Natural killer cell (primary cell): ENCODE measurements at places on chromosomes 2 and 18.
A peak's percentile ranks its signal among the peaks of the same experiment; 100 is the strongest.

DNA sequence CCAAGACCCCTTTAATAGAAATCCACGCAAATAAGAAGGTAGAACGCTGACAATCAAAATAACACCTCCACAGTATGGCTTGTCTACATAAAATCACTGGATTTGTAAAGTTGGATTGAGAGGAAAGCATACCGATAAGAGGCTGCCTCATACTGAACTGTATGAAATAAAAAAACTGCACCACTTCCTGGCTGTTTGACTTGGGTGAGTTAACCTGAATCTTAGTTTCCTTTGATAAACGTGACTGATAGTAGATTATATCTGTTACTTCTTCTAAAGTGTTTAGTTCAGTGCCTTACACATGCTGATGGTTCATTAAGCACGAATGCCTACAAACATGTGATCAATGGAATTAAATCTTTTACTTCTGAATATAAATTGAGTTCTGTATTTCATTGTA lies 140.4 kb upstream of the RNF152 start:
- DNase-seq = no peak

- DNase-seq = no peak
Measured at GRCh38 chr2:147165697-147166382, 679.0 kb upstream of the ACVR2A start.

DNA sequence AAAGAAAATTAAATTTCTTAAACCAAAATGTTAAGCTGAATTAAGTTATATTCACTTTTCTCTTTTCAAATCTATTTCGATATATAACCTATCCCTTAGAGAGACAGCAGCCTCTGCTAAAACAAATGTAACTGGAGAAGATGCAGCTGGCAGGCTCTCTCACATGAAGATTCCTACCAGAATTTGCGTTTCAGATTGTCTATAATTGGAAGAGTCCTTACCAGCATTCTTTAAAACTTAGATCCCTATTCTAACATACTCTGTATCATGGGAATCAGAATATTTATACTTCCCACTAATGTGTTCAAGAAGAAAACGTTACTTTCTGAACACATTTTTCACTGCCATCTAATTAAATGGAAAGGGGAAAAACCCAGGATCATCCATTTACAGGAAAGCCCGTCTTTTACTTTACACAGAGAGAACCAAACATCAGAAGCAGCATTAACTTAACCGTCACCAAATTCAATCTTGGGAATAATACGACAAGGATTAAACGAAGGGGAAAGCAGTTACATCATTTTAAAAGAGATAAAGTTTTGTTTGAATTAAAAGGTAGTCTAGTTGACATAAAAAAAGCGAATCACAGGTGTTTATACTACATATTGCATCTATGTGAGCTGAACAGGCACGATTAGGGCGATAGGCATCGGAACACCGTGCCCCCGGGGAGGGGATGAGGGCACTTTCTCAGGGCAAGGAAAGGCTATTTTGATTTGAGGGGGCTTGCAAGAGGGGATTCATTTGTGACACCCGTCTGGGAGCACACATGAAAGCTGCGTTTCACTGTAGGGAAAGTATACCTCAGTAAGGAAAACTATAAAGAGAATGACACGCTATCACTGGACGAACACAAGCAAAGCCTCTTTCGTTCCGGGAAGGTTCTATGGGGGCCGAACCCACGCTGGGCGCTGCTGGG lies 1.3 kb downstream of the PTPN2 start:
- DNase-seq = no peak

- DNase-seq = no peak
Measured at GRCh38 chr2:200089756-200090109, 134.4 kb downstream of the MAIP1 start.

DNA sequence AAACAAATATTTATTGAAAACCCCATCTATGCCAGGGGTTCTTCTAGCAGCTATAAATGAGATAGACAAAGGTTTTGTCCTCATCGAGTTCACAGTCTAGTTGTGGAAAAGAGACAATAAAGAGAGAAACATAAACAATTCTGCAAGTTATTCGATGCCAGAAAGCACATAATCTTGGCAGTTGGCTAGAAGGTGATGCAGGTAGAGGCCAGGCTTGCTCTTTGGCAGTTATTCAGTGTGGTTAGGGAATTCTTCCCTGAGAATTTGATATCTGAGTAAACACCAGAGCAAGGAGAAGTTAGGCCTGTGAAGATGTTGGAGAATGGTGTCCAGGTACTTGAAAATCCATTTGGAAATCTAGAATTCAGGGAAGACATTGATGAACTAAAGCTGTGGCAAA lies 547.4 kb downstream of the SLC4A3 start:
- DNase-seq = no peak

DNA sequence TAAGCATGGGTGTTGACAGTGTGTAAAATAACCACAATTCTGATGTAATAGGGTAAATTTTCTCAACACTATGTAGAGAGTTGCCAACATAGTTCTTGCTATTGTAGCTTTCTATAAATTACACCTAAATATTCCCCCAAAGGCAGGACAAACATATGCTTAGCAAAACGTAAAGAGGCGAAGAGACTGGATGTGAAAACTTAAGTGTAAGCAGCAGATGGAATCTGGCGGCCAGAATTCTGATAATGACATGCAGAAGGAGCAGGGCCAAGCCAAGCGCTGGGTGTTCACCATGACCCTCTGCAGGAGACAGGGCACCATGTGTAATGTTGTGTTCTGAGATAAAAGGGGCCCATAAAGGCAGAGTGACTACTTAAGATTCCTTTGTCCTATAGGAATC lies 105.2 kb upstream of the ZNF521 start:
- no peak for DNase-seq

- no peak for DNase-seq
Measured at GRCh38 chr2:15901095-15901807, 39.1 kb upstream of the MYCN start.

- DNase-seq = no peak
Measured at GRCh38 chr2:162226836-162227235, 16.4 kb downstream of the FAP start.

GRCh38 chr2:9235147-9236044 lies 28.8 kb downstream of the ASAP2 start:
- no peak for DNase-seq

- DNase-seq = no peak
Measured at GRCh38 chr2:144405982-144406788, 113.7 kb downstream of the ZEB2 start.

GRCh38 chr2:239496700-239497099 lies 95.9 kb upstream of the HDAC4 start:
- DNase-seq = no peak

DNA sequence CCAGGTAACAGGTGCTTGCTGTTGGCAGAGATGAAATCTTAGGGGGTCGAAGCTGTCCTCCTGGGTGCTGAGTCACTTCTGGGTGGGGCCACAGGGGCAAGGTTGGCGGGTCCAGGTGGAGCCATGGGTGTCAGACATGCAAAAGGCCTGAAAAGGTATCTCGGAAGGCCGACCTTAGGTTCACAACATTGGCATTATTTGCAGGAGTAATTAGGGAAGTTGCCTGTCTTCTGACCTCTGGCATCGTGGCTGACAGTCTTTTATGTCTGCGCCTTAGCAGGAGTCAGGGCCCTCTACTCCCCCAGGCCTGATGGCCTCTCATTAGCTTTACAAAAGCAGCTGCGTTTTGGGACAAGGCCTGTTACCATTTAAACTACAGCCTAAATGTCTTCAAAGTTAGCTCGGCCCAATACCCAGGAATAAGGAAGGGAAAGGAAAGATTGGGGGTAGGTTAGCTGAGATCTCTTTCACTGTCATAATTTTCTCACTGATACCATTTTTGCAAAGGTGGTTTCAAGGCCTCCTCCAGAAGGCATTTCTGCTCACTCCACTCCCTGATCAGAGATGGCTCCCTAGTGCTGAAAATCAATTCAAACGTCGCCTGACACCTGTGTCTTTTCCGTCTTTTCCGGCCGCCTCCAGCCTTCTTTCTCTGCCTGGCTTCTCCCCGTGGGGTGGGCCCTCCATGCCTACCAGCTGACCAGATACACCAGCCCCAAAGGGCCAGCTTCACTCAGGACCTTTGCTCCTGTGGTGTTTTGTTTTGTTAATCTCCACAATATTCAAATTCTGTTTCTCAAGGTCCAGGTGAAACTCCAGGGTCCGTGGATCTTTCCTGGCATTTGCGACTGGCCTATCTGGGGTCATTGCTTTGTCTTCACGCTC lies 90.8 kb downstream of the RHOB start:
- no peak for DNase-seq

GRCh38 chr18:8272254-8272653 lies 337.0 kb upstream of the RAB12 start:
- no peak for DNase-seq

GRCh38 chr2:205170399-205170798 lies 511.9 kb upstream of the NRP2 start:
- DNase-seq = no peak

DNA sequence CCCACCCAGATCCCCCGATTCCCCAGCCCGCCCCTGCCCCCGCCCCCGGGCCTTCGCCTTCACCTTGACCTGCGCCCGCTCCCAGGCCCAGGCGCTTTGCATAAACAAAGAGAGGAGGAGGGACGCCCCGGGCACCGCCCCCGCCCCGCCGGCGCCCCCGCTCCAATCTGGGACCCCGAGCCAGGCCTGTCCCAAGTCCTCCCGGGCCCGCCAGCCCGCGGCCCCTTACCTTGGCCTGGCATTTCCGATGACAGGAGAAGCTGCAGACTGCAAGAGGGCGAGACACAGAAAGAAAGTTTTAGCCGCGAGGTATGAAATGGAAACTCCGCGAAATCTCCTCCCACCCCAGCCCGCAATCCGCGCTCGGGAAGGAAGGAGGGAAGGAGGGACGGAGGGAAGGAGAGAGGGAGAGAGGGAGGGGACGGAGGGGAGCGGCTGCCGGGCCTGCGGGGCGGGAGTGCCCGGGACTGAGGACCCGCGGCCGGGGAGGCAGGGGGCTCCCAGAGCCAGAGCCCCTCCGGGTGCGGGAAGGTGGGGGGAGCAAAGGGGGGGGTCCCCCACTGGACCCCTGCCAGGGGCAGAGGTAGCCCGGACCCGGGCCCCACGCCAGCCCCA lies 24.2 kb downstream of the TNS1 start:
- DNase-seq = no peak

DNA sequence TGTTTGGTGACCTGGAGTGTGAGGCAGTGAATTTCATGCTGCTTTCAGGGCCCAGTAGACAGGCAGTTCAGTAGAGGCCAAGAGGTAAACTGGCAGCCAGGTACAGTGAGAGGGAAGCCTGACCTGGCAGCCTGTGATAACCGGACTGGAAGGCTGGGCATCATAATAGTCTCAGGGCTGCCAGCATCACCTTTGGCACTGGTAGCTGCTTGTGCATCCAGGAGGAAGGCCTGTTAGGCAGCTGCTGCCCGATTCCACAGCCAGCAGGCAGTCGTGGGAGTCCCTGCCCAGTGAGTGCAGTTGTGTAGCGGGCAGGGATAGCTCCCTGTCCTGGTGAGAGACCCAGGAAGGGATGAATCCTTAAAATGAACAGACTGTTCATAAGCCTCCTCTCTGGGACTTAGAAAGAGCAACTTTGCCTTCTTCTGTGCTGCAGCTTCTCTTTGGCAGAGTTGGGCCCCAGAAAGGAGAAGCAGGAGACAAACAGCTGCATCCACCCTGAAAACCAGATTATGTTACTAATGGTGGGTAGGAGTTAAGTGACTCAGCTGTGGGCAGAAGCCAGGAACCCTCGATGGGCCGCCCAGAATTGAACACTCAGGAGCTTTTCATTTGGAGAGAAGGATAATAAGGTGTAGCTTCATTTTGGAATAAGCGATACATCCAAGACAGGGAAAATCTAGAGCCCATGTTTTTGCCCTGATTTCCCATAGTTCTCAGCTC lies 8.1 kb upstream of the GPBAR1 start:
- DNase-seq = no peak

DNA sequence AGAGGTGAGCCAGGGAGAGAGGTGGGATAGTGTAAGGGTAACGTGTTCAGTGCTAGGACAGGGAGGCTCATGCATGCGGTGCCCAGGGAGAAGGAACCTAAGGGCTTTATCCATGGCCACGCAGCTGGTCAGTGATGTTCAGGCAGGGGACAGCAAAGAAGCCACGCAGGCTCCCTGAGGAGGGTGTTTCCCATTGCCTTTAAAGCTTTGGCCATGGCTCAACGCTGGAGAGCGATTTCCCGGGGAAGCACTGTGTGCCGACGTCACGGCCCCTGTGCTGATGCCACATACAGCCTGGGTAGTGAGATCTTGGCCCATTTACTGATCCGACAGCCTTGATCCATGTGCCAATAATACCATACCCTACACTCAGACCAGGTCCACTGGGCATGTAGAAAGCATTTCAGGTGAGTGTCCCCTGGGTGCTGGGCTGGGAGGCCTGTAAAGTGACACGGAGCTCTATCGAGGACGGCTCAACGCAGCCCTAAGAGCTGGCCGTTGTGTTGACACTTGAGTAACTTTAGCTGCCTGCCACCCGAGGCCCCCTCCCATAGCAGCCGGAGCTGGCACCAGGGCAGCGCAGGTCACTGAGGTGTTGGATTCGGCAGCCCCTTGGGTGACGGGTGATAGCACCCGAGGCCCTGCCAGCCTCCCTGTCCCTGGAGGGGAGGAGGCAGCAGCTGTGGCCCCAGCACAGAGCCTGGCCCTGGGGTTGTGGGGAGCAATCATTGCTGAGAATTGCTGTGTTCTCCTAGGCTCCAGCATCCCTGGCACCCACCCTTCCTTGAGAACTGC lies 41.4 kb downstream of the PDIA6 start:
- no peak for DNase-seq

GRCh38 chr2:224749136-224749535 lies 33.0 kb upstream of the CCDC195 start:
- no peak for DNase-seq

- DNase-seq = no peak
Measured at GRCh38 chr18:55753643-55754263, 165.8 kb upstream of the TCF4 start.

DNA sequence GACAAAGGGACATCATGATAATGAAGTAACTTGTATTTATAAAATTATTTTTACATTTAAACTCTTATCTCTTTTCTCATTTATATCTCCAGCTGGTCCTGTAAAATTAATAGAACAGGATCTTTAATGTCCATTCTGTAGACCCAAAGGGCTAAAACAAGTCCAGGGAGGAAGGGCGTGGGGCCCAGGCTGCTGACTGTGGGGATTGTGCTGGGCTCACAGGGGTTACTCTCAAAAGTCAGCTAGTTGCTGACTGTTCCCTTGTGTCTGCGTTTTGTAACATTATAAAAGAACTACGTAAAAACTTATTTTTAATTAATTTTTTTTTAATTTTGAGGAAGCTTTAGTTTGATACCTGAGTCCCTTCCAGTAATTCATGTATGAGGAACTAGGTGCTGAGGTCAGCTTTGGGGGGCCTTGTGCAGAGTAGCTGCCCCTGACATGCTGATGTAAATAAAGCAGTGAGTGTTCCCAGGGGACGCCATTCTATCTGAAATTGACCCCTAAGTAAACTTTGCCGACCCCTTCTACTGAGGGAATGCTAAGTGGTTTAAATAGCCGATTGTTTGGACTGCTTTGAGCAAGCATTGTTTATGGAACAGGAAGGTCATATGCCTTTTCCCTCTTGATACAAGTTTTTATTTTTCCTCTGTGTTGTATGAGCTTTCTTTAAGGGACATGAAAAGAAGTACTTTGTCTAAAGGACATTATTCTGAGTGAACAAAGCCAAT lies 56.4 kb downstream of the MERTK start:
- DNase-seq = no peak

- DNase-seq = peak; percentile 36
Measured at GRCh38 chr2:86468162-86469033, 27.2 kb downstream of the KDM3A start.
